ENCODE measurements at places on chromosomes 2 and 18. TPM values are rescaled to one million over a fixed set of nuclear protein-coding genes. Genes with fewer than 3 reads are reported as not detected.

- DNase-seq: no peak
Measured at GRCh38 chr2:38237311-38237710, 139.8 kb downstream of the ATL2 start.

DNA sequence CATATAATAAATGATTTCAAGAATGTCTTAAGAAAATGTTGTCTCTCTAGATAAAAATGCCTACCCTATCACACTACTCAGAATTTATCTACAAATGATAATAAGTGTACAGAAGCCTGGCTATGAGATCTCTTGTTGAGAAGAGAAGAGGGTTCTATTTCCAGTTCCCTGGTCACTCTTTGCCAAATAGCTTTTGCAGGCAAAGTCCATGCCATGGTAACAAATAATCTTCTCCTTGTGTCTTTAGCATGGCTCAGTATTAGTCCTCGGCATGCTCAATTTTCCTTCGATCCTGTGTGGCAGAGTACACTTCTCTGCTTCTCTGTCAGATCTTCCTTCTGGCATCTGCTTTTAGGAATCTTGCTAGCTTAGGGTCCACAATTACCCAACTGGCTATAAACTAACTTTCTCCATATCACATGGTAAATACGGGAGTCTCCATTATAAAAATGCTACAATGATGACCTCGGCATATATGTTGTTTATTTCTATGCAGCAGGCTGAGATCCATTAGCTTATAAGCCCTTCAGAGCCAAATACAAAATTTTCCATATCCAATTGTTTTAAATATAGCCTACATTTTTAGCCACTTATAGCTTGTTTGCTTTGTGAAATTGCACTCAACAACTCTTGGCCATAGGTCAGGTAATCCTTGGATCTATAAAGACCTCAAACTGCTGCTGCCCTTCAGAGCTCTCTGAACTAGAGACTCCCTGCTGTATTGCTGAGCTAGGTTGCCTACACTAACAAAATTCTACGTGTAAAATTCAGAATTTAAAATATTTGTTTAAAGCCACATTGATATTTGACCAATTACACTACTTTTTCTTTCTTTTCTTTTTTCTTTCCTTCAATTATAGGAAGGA, 157.5 kb downstream of the FSIP2 start:
- no peak for DNase-seq

The KCNIP3 gene
- 7.9 TPM for polyA plus RNA-seq

DNA sequence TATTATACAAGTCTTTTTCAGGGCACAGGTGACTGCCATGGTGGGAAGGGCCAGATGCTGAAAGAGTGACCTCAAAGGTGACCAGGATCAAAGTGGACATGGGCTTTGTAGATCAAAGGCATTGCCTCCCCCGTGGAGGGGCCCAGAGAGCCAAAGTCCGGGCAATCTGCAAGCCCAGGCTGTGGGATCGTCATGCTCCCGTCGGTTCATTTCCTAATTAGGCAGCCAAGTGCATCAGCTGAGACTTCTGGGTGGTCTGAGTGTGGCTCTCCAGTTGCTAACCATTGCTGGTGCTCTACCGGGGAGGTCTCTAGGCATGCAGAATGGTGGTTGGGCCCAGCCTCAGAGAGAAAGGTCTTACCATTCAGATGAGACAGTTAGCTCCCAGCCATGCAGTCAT, 61.6 kb downstream of the TRIB2 start:
- no peak for DNase-seq

- DNase-seq: no peak
Measured at GRCh38 chr2:38037325-38037724, 38.6 kb downstream of the CYP1B1 start.

The ADCY3 gene
- 22.0 TPM for polyA plus RNA-seq

The NEU2 gene
- not detected for polyA plus RNA-seq

- DNase-seq: no peak
Measured at GRCh38 chr18:75727456-75727855, 300.0 kb upstream of the SMIM21 start.

DNA sequence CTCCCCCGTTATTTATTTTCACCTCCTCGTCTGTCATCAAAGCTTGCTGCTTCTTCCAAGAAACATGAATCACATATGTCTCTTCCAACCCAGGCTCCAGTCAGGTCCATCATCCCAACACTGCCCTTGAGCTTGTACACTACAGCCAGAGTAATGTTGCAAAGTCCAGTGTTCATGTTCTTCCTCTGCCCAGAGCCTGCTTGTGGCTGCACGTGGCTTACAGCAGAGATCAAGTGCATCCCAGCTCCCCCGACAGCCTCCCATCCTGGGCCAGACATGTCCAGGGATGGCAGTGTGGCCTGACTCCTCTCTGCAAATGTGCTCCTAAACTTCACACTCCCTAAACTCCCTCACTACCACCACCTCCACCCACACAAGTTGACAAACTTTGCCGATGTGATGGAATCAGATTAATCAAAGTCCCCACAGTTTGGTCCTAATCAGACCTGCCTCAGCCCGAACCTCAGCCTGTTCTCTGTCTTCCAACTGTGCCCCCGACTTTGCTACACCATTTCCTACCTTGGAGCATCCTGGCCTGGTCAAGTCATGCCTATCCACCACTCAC, 54.2 kb upstream of the MAPRE3 start:
- DNase-seq: no peak

The FBLN7 gene
- polyA plus RNA-seq: 9.2 TPM

The LCT gene
- polyA plus RNA-seq: not detected
